ENCODE measurements at places on chromosomes 5 and 9. TPM values are rescaled to one million over a fixed set of nuclear protein-coding genes. Genes with fewer than 3 reads are reported as not detected.

DNA sequence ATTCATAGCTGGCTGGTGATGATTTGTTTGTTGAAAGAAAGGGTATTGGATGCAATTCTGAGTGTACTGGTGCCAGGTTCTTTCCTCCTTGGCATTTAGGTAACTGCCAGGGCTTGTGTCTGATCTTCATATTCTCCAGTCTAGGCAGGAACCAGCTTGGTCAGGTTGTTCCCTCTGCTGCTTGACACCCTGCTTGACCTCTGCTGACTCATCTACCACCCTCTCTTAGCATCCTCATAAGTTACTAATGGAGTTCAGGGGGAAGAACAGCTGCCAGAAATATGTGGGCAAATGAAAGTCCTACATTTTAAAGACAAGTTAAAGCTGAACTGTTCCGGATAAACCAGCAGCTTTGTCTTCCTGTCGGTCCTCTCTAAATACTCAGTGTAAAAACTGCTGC is 116.1 kb upstream of the TNC start:
- no peak for DNase-seq

DNA sequence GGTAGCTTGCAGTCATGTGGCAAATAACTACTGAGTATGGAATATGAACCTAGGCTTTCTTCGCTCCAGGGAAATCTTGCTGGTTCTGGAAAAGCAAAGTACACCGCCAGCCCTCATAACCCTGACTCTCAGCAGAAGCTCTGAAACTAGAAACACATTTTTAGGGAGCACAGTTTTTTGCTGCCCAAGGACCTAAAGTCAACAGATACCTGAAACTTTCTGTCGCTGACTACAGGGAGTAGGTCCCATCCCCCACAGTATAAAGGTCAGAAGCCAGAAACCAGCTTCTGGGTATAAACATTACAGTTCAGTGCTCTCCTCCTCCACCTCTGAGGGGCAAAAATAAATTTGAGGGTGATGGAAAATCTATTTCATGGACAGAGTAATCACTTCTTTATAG is 3.0 kb downstream of the ATOX1 start:
- no peak for DNase-seq

GRCh38 chr9:84293001-84293798 is 47.4 kb downstream of the SLC28A3 start:
- no peak for DNase-seq

GRCh38 chr9:109941771-109942170 is 161.8 kb downstream of the PALM2AKAP2 start:
- DNase-seq: no peak

GRCh38 chr9:107394264-107394663 is 95.3 kb downstream of the KLF4 start:
- DNase-seq: no peak

GRCh38 chr5:38467353-38468040 is 88.9 kb downstream of the LIFR start:
- no peak for DNase-seq

GRCh38 chr9:136631038-136632000 is 31.4 kb upstream of the EGFL7 start:
- DNase-seq: no peak

- DNase-seq: no peak
Observed at GRCh38 chr9:137353223-137354152, 51.4 kb upstream of the NRARP start.

DNA sequence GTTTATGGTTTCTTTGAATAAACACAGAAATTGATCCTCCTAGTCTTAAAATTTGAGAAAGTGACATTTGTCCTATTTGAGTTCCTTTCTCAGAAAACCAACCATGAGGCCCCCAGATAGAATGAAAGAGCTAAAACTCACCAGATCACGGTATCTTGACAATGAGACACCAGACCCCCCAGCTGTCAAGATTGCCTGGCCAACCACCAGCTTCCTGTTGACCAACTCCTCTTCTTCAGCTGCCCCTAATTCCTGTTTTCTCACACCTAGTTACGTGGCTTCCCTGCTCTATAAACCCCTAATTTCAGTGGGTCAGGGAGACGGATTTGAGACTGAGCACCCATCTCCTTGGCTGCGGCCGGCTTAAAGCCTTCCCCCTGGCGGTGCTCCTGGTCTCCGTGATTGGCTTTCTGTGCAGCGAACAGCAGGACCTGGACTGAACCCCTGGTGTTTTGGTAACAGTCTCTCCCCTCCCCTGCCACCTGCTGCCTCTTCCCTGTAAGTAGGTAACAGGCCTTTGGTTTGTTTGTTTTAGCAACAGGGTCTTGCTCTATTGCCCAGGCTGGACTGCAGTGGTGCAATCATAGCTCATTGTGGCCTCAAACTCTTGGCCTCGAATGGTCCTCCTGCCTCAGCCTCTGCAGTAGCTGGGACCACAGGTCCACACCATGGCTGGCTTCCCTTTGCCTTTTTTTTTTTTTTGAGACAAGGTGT is 4.8 kb upstream of the ENTPD2 start:
- no peak for DNase-seq

GRCh38 chr5:34688015-34688810 is 32.1 kb downstream of the RAI14 start:
- DNase-seq: no peak

- no peak for DNase-seq
Observed at GRCh38 chr9:75895112-75895511, 4.6 kb downstream of the PCSK5 start.

DNA sequence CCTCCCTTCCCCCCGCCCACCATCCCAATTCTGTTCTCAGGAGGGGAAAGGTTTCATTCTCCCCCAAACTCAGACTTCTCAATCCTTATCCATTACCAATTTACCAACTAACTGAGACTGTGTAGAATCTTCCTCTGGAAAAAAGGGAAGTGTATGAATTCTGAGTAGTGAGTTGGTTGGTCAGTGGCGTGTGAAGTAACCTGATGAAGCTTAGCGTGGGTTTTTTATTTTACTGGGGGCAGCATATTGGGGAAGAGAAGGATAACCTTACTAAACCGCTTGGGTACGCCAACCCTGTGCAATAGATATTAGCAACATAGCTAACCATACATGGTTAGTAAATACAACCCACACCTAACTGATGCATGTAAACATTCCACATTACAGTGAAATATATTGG is 1.1 kb upstream of the DNAJC21 start:
- no peak for DNase-seq

DNA sequence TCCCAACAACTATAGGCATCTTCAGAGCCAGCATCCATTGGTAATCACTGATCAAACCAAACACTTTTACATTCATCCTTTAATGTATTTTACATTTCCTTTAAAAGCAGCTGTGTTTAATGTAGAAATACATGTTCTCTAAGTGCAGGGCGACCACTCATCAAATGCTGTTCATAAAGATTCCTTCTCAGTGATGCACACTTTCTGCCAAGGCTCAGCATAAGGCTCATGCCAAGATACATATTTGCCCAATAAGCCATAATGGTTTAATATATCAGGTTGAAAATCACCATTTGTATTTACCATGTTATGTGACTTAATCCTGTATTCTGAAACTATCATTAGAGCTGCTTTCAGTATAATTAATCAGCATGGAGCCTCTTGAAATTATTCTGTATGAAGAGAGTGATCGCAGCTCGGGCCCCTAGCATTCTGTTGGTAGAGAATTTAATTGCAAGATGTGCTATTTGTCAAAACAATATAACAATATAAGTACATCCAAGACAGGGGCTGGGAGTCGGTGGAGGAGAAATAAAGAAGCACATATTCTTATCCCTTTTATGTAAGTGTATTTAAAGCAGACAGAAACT is 267.5 kb downstream of the EBF1 start:
- DNase-seq: no peak

- DNase-seq: no peak
Observed at GRCh38 chr9:36149197-36149596, 12.7 kb downstream of the GLIPR2 start.

- peak; percentile 95 for DNase-seq
Observed at GRCh38 chr9:133135146-133135745, 14.2 kb upstream of the RALGDS start.

DNA sequence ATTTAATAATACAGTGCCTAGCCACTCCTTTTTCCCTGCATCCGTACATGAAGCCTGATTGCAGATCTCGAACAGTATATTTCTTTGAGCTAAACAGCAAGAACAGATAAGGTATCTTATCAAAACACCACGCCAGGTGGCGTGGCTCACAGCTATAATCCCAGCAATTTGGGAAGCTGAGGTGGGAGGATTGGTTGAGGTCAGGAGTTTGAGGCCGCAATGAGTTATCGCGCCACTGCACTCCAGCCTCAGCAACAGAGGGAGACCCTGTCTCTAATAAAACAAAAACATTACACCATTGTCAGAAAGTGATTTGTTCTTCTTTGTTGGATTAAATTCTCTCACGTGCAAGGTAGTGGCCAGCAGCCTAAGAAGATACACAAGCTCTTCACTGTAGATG is 291.2 kb upstream of the DMRT1 start:
- no peak for DNase-seq

GRCh38 chr5:179287071-179287470 is 58.2 kb downstream of the ADAMTS2 start:
- DNase-seq: no peak

DNA sequence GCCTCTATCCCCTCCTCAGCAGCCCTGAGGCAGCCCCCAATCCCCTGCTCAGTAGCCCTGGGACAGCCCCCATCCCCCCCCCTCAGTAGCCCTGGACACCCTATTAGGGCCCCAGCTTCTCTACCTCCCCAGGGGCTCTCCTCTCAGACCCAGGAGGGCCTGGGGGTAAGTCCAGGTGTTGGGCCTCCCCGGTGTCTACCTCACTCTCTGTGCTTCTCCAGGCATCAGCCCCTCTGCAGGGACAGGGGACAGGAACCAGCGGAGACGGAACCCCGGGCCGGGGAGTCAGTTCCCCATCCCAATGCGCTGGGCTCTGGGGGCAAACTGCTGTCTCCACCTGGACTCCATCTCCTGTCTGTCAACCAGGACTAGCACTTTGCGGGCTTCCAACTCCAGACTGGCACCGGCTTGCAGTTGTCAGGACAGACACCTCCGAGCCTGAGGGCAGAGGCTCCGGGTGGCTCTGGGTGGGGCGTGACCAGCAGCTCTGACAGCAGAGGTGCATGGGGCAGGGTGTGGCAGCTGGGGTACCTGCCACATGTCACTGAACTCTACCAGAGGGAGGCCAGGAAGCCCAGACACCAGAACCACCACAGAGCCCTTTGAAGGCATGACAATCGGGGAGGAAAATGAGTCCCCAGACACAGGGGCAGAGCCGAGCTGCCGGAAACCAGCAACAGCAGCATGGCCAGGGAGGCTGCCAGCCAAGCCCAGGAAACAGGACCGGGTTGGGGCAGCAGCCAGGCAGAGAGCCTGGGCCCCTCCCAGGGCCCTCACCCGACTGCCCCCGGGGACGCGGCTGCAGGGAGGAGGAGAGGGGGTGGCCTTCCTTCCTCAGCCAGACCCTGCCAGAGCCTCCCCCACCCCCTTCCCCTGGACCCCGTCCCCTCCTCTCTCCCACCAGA is 17.7 kb upstream of the UBAC1 start:
- no peak for DNase-seq

GRCh38 chr9:131402073-131402472 is 8.2 kb downstream of the PRRC2B start:
- no peak for DNase-seq

DNA sequence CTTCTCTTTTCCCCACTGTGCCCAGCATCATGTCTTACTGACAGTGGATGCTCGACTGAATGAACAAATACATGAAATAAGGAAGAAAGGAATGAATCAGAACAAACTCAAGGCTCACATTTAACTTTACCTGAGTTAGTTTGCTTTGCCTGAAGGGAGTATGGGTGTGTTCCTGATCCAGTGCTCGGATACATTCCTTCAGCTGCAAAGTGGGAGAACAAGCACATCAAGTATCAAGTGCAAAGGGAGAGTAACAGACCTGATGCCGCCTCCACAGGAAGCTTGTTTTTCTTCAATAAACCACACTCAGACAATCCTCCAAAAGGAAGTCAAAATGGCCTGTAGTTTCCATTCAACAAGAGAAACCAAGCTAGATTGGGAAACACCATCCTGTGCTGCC is 66.1 kb downstream of the KIF24 start:
- no peak for DNase-seq

GRCh38 chr9:90974016-90974415 is 172.4 kb downstream of the SYK start:
- DNase-seq: no peak

DNA sequence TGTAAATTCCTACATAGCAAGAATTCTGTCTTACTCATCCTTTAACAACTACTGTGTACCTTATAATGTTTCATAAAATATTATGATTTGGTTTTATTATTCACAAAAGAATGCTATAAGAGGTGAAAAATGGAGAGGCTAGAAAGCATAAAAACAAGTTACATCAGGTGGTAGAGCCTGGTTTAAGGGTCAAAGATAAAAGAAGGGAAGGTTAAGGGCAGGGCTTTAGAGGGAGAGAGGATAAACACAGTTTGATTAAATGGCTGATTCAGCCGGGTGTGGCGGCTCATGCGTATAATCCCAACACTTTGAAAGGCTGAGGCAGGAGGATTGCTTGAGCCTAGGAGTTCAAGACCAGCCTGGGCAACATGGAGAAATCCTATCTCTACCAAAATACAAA is 40.4 kb upstream of the HSPB3 start:
- DNase-seq: no peak

DNA sequence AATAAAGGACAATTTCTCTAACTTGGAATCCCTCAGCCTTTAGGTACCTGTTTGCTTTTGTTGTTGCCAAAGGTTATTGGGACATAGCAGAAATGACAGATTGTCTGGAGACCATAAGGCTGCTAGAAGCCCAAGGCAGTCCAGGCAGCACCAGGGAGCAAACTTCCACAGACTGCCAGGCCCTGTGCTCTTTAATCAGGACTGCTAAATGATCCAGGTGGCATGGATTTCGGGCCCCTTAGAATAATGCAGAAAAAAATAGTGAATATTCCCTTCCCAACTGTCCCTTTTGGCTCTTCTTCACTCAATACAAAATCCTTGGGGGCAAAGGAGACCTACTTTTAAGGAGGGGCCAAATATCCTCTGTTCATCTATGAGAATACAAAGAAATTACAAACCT is 73.9 kb downstream of the GABRA1 start:
- DNase-seq: no peak

ZNF883 gene
- total RNA-seq: 2.5 TPM

PLAC8L1 gene
- total RNA-seq: 1.5 TPM

TMEM232 gene
- 2.5 TPM for total RNA-seq

IFNA4 gene
- not detected for total RNA-seq

ZNG1A gene
- 30.9 TPM for total RNA-seq

C9orf50 gene
- total RNA-seq: not detected

TRMO gene
- total RNA-seq: 9.2 TPM

BHMT2 gene
- 60.6 TPM for total RNA-seq

IL4 gene
- not detected for total RNA-seq

FCN2 gene
- 1.2 TPM for total RNA-seq

CD274 gene
- total RNA-seq: 1.0 TPM
